ENCODE measurements at places on chromosomes 3 and 15. TPM values are rescaled to one million over a fixed set of nuclear protein-coding genes. Genes with fewer than 3 reads are reported as not detected.
A peak's percentile ranks its signal among the peaks of the same experiment; 100 is the strongest.

The SMAD6 gene
- 7.5 TPM for polyA plus RNA-seq

The CCR1 gene
- polyA plus RNA-seq, result 3.1 TPM

DNA sequence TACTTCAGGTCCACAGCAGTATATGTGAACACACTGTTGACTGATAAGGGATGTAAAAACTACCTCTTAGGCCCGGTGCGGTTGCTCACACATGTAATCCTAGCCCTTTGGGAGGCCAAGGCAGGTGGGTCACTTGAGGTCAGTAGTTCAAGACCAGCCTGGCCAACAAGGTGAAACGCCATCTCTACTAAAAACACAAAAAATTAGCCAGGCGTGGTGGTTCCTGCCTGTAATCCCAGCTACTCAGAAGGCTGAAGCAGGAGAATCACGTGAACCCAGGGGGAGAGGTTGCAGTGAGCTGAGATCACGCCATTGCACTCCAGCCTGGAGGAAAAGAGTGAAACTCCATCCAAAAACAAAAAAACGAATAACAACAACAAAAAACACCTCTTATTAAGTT lies 194.6 kb upstream of the KCNMB2 start:
- DNase-seq, result no peak

The TEX55 gene
- not detected for polyA plus RNA-seq

DNA sequence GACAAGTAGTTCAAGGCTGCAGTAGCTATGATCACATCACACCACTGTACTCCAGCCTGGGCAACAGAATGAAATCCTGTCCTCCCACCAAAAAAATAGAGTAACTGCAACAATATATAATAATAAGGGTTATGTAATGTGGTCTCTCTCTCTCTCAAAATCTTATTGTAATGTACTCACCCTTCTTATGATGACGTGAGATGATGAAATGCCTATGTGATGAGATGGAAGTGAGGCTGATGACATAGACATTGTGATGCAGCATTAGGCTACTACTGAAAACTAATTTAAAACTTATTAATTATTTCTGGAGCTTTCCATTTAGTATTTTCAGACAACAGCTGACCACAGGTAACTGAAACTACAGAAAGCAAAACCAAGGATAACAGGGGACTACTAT lies 27.4 kb downstream of the TASOR start:
- DNase-seq, result no peak

DNA sequence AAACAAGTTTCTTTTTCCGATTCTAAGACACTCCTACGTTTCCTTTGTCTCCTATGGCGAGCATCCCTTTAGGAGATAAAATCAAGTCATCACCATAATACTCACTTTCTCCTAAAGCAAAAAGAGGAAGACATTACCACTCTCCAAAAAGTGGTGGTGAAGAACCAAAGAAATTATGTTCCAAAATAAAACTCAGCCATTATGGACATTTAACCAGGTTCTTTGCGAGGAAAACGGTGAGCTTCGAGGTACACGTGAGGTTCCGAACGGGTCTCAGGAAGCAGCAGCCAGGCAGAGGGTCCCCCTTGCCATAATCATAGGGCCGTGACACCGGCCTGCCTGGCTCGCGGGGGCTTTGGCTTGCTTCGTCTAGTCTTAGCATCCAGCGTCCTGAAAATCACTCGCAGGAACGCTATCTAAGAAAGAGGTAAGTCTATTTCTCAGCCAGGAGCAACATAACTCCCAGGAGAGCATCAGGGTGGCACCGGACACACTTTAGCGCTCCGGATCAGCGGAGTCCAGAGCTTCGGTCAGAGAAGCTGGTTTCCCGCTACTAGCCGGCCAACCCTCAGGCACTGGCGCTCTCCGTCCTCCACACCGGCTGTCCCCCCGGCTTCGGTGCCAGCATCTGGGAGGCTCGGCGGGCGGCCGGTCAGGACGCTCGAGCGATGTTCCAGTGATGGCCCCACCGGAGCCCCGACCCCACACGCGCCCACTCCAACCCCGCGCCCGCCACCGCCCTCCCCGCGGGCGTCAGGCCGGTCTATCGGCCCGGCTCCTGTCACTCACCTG lies 581 bp downstream of the IP6K1 start:
- DNase-seq, result peak; percentile 18

DNA sequence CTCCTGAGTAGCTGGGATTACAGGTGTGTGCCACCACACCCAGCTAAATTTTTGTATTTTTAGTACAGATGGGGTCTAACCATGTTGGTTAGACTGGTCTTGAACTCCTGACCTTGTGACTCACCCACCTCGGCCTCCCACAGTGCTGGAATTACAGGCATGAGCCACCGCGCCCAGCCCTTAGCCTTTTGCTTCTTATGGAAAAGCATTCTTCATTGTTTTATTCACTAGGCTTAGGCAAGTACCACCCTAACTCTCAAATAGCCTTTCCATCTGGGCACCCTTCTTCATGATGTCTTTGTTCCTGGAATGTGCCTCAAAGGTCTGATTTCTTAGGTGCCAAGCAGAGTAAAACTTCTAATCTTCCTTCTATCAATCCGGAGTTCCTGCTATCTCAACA lies 641.8 kb downstream of the FHIT start:
- no peak for DNase-seq

DNA sequence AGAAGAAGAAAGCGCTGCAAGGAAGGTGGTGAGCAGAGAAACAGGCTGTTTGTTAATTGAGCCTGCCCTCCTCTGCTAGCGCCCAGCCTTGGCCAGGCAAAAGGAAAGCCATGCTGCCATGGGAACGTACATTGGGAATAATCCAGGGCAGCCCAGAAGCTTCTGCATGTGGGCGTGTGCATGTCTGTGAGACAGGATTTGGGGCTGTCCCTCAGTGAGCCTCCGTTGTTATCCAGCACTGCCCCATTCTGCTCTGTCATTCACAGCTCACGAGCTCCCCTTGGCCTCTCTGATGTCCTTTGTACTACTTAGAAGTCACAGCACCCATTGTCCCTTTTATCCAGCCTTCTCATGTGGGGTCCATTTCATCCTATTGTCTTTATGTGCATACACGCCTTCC lies 239.1 kb upstream of the ROPN1 start:
- DNase-seq, result no peak

The RFC4 gene
- 20.7 TPM for polyA plus RNA-seq

GRCh38 chr3:56989169-56989976 lies 71.1 kb upstream of the SPATA12 start:
- peak; percentile 71 for DNase-seq

- no peak for DNase-seq
These were observed 524.8 kb upstream of the PPP2R3A start for GRCh38 chr3:135440746-135441145.

DNA sequence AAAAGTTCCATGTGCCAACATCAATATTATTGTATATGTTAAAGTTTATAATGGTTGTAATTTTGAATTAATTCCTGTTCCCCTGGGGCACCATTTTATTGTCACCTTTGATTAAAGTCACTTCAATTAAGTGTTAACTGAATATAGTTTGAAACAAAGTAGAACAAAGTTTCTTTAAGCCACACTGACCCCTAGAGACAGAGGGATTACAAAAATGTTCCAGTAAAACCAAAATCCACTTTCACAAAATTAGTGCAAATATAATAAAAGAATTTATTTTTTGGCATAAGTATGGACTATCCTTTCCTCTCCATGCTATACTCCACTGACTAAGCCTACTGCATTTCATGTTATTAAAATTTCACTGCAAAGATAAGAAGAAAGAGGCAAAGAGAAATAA lies 123.9 kb downstream of the ZMAT3 start:
- no peak for DNase-seq

- peak; percentile 36 for DNase-seq
These were observed 74.4 kb upstream of the CTDSPL start for GRCh38 chr3:37787153-37787867.

The CCRL2 gene
- 0.74 TPM for polyA plus RNA-seq

The RTP3 gene
- polyA plus RNA-seq, result 0.25 TPM

GRCh38 chr15:50050986-50051743 lies 67.9 kb downstream of the ATP8B4 start:
- DNase-seq, result no peak

The GOLGA8T gene
- polyA plus RNA-seq, result not detected

- peak; percentile 49 for DNase-seq
These were observed at the start of gene STXBP5L for GRCh38 chr3:120908030-120908794. Gene STXBP5L (plus strand): TSS chr3:120908205. CDS start chr3:120909579, 1,374 bp downstream.

The DGKG gene
- polyA plus RNA-seq, result 0.89 TPM

DNA sequence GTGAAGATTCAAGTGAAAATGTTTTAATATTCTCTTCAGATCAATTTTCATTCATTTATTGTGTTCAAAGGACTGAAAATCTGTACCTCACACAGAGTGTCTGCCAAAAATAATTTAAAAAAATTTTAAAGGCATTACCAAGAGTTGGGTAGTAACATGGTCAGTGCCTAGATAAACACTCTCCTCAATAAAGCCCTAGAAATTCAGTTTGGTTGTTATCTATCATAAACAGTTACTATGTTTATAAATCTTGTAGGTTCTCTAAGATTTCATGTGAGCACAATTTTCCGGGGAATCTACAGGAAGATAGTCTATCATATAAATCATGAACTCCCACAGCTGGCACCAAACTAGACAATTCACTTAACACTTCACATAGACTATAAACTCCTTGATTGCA lies 128.6 kb downstream of the GSK3B start:
- DNase-seq, result no peak

The TMEM212 gene
- polyA plus RNA-seq, result 0.15 TPM

- DNase-seq, result no peak
These were observed 62.7 kb downstream of the RHCG start for GRCh38 chr15:89433686-89434085.

DNA sequence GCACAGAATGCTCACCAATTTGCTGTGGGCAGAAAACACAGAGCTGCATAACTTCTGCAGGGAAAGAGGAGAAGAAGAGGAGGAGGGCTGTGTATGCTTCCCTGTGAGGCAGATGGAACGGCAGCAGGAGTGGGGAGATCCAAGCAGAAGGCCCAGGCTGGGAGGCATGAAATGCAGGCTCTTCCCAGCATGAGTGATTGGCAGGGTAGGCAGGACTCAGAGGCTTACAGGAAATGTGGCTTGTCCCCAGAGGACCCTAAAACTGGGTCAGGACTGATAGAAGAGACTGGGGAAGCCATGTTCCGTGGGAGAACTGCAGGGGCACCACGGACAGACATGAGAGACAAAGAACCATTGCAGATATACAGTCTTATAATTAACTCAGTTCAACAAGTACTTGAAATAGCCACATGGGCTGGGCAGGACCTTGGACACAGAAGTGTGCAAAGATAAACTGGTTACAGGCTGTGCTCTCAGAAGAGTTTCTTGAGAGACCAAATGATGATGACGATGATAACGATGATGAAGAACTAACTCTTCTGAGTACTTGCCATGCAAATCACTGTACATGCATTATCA lies 286.9 kb downstream of the EPHB1 start:
- DNase-seq, result no peak

The ADAMTSL3 gene
- polyA plus RNA-seq, result 28.7 TPM

DNA sequence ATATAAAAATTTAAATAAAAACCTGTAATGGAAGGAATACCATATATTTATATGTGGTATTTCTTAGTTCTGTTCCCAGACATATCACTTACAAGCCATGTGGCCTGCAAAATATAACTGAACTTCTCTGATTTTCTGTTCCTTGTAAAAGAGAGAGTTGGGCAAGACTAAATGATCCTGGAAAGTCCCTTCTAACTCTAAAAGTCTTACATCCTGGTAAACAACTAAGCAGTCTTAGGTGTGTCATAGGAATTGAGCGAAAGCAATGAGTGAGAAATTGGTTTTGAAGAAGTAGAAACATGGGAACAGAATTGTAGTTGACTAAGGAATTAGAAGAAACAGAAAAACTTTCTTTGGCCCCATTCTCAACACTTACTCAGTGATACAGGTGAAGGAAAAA lies 25.3 kb upstream of the IL20RB start:
- no peak for DNase-seq

- DNase-seq, result no peak
These were observed 254.1 kb downstream of the CNTN3 start for GRCh38 chr3:74360406-74360805.

DNA sequence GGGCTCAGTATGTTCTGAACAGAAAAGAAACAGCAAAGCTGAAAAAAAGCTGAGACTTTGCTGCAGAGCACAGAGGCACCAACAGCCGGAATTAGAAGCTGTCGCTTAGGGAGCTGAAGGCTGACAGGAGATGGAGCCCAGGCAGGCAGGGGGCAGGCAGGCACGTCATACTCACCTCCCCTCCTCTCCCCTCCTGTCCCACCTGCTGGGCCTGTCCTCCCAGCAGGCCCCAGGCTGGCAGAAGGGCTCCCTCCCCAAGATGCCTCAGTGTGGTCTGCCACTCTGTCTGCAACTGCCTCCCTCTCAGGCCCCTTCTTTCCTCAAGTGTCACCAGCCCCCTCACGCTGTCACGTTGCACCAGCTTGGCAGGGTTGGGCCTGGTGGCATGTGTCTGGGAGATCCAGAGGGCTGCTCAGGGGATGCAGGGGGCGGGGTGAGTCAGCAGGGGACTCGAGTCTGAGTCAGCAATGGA lies 3.2 kb upstream of the ANKRD63 start:
- no peak for DNase-seq

The SLC12A8 gene
- polyA plus RNA-seq, result 0.45 TPM

Measured in hindlimb muscle (tissue), 1 donor.